ENCODE measurements at places on chromosomes 13 and 19.

- no peak for ATAC-seq
Measured at GRCh38 chr19:57305056-57305455, 15.2 kb upstream of the ZNF543 start.

GRCh38 chr13:19567820-19568534 is 6.6 kb upstream of the TPTE2 start:
- ATAC-seq: no peak

DNA sequence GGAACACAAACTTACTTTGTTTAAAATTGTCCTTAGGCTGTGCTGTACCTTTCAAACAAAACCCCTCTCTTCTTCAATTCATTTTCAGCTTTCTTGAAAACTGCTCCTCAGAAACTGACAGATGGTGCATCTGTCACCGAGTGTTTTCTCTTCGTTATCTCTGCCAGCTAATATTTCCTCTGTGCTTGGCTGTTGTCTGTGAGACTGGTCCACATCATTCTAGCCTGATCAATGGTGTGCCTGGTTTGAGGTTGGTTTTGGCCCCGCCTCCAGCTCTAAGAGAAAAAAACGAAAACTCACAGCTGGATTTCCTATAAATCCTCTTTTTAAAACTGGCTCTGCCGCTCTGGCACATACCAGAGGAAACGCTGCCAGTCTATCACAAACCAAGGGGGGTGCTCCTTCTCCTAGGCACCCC is 79.7 kb downstream of the STARD13 start:
- ATAC-seq: peak; percentile 44

- ATAC-seq: no peak
Measured at GRCh38 chr13:104773775-104774174, 1707.6 kb upstream of the SLC10A2 start.

DNA sequence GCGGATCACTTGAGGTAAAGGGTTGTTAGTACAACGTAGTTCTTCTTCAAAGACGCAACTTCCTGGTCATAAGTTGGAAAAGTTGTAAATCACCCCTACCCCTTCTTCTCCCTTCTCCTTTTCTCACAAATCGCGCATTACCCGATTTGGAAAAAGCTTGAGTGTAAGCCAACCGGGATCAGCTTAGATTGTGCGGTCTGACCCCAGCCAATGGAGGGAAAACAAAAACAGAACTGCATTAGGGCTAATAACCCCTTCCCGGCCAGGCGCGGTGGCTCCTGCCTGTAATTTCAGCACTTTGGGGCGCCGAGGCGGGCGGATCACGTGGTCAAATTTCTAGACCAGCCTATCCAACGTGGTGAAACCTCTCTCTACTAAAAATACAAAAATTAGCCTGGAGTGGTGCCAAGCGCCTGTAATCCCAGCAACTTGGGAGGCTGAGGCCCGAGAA is 806 bp downstream of the ZNF90 start:
- no peak for ATAC-seq

DNA sequence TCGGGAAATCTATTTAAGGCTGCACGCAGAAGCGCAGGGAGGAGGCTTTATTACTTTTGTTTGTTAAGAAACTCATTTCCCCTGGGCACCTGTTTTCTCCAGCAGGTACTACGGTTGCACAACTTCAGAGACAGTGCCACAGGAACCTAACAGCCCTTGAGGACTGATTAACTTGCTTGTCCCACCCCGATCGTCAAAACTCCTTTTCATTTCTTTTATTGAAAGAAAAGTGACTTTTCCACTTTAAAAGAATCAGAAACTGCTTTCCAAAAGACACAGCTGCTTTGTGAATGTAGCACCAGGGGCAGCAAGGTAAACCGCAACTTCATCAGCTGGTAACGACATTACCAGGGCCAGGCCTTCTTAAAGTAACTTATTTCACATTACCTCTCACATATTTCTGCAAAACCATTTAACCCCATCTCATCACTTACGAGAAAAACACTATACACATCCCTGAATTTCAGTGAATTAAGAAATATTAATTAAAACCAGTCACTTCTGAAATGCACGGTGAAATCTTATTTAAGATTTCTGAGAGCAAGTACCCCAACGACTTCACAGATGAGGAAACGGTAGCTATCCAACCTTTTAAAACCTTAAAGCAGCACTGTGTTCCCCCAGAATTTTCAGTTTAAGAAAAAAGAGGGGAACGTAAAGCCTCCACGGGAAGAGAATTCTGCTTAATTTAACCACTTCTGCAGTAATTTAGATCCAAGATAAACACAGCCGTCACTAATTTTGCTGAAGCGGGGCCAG is 1.4 kb downstream of the ANKRD10 start:
- ATAC-seq: no peak

DNA sequence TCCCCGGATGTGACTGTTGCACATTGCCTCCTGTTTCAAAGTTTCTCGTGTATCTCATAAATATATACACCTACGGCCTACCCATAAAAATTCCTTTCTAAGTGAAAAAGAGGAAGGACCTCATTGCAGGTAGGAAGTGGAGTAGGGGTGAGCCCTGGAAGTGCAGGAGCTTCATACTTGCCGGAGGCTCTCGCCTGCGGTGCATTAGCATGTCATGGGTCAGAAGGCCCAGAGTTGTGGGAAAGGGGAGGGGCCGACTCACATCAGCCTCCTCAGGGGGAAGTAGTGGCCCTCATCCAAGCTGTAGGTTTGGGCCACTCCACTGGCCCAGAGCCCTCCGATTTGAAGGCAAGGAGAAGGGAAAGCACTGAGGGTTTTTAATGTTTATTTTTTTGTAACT is 26.0 kb upstream of the IRS2 start:
- no peak for ATAC-seq

DNA sequence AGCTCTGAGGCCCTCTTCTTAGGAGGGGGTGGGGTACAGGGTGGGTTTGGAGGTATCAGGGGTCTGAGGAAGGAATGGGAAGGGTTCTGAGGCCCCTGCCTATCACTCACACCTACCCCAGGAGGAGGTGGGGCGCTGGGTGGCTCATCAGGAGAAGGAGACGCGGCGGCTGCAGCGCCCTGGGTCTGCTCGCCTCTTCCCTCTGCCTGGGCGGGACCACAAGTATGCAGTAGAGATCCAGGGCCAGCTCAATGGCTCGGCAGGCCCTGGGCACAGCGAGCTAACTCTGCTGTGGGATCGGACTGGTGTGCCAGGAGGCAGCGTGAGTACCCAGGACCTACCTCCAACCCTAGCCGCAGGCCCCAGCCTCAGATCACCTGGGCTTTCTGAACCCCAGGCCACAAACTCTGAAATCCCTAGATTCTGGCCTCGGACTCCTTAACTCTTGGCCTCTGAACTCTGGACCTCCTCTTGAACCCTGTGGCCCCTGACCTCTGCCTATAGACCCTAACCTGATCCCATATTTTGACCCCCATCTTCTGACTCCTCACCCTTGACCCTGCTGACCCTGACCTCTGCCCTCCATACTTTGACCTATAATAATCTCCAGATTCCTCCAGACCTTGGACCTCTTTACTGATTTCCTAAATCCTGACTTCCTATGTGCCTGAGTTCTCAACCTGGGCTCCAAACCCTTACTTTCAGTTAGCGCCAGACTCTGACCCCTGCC is 24.1 kb downstream of the MEGF8 start:
- ATAC-seq: no peak

DNA sequence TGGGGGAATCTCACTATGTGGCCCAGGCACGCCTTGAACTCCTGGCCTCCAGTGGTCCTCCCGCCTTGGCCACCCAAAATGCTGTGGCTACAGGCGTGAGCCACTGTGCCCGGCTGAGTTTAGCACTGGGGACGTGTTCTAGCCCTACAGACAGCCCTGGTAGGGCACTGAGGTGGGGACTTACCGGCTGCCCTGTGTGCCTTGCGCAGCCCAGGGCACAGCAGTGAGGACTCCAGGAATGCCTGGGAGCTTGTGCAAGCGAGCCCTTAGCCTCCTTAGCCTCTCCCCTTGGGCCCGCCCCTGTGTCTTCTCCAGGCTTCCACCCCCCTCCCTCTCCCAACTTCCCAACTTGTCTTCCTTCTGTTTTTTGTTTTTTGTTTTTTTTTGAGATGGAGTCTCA is 21.0 kb downstream of the CCNE1 start:
- no peak for ATAC-seq

- ATAC-seq: no peak
Measured at GRCh38 chr13:112890316-112891145, 78.5 kb upstream of the MCF2L start.

- ATAC-seq: no peak
Measured at GRCh38 chr13:110263888-110264287, 43.1 kb downstream of the COL4A1 start.

GRCh38 chr13:112229992-112230872 is 145.9 kb upstream of the SPACA7 start:
- ATAC-seq: no peak

DNA sequence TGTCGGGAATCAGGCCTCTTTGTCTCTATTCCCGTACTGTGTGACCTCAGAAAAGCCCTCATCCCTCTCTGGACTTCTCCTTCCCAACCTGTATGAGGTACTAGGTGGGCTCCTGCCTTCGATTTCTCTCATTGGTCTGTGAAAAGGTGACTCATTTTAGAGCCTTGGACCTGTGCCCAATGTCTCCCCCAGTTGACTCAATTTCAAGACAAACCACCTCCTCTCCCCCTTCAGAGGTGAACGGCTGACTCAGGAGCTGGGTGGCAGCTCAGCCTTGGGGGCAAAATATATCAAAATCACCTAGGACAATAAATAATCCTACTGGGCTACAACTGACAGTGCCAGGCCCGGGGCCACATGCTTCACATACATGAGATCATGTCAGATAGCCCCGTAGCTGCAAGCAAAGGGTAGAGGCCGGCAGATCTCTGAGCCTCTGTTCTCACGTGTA is 630 bp downstream of the COQ8B start:
- peak; percentile 46 for ATAC-seq

GRCh38 chr13:90622541-90622940 is 724.9 kb upstream of the MIR17HG start:
- no peak for ATAC-seq

DNA sequence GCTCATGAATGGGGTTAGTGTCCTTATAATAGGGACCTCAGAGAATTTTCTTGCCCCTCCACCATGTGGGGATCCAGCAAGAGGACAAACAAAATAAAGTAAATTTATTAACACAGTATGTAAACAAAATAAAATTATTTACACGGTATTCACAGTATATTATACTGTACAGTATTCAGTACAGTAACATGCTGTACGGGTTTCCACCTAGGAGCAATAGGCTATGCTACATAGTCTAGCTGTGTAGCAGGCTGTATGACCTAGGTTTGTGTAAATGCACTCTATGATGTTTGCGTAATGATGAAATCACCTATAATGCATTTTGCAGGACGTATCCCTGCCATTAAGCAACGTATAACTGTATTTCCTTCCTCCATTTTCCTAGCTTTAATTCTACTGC is 11.8 kb upstream of the DIAPH3 start:
- ATAC-seq: no peak

GRCh38 chr13:30798776-30799355 is 63.5 kb downstream of the ALOX5AP start:
- no peak for ATAC-seq

- ATAC-seq: no peak
Measured at GRCh38 chr19:46764817-46765291, 18.6 kb upstream of the STRN4 start.

GRCh38 chr13:32976056-32976805 is 40.0 kb upstream of the KL start:
- no peak for ATAC-seq

DNA sequence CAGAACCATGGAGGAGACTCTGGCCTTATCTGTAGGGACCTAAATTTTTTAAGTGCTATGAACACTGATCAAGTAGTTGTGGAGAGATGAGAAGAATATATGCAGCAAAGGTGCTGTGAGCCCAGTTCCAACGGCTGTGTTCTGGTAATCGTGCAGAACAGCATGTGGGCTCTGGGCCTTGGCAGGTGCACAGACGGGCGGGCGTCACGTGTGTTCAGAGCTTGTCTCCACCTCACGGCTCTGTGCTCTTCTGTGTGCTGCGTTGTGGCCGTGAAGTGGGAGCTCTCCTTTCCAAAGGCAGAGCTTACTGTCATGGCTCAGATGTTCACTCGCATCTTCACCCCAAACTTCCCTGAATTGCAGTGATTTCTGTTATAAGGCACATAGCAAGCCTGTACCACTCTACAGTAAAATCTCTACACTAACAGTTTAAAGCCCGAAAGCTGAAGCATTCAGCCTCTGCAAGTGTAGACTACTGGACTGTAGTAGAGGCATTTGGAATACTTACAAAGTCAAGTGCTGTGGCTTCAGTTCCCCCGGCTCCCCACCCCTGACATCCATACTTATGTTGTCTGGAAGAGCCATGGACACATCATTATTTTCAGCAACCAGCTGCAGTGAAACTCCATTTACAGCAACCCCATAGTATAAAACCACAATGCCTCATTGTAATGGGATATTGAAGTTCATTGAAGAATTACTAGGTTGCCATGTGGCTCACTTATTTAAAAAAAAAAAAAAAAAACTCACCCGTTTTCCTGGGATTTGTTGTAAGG is 27.5 kb upstream of the TEX29 start:
- no peak for ATAC-seq
